Stimulated activated CD8-positive, alpha-beta memory T cell treated with anti-CD3 and anti-CD28 coated beads, Interleukin-7, amount 100 ng/mL, for 1 hour (primary cell): ENCODE measurements at places on chromosomes 1 and 21.

GRCh38 chr1:201741763-201742342 lies 87.1 kb upstream of the IPO9 start:
- no peak for DNase-seq

- no peak for DNase-seq
Observed at GRCh38 chr1:202531472-202531811, 178.8 kb downstream of the SYT2 start.

GRCh38 chr1:107359472-107360241 lies 218.8 kb downstream of the NTNG1 start:
- DNase-seq: no peak

- DNase-seq: no peak
Observed at GRCh38 chr1:157856538-157856937, 14.9 kb upstream of the CD5L start.

GRCh38 chr1:165492845-165493373 lies 48.0 kb upstream of the RXRG start:
- DNase-seq: no peak

DNA sequence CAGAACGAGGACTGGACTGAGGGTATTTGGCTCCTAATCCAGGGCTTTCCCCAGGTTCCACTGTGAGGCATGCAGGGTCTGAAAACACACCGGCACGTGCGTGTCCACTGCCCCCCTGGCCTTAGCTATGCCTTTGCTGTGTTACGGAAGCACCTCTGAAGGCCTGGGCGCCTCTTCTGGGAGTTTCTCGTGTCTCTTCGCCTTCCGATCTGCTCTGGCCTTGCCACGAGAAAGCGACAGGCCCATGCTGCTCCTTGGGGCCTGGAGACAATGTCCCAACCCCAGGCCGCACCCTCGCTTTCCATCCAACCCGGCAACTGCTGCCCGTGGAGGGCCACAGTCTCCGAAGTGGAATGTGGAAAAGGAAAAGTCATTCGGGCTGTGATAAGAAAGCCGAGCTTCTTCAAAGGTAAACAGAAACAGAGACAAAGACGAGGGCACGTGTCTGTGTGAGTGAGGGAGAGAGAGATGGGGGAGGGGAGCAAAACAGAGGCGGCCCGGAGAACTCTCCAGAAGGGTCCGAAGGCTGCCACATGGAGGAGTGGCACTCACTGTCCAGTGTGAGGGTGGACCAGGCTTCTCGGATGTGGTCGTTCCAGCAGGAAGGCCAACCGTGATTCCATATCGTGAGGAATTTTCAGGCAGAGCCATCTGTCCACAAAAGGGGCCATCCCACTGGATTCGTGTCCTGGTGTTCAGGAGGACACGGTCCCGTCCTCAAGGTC lies 3.4 kb upstream of the UMODL1 start:
- DNase-seq: no peak

DNA sequence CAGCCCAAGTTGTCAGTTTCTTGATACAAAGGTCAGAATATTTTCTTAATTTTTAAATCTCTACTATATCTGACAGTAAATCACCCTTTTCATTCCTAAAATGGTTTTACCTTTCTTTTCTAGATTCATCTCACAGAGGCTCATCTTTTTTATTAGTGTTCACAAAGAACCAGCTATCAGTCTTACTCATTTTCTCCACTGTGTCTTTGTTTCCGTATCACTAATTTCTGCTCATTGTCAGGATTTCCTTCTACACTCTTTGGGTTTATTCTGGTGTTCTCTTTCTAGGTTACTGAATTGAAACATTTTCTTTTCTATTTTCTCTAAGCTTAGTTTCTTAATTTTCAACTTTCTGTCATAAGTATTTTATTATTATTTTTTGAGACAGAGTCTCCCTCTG lies 8.7 kb downstream of the AGPAT3 start:
- DNase-seq: no peak

- no peak for DNase-seq
Observed at GRCh38 chr1:152919071-152919470, 10.7 kb downstream of the IVL start.

DNA sequence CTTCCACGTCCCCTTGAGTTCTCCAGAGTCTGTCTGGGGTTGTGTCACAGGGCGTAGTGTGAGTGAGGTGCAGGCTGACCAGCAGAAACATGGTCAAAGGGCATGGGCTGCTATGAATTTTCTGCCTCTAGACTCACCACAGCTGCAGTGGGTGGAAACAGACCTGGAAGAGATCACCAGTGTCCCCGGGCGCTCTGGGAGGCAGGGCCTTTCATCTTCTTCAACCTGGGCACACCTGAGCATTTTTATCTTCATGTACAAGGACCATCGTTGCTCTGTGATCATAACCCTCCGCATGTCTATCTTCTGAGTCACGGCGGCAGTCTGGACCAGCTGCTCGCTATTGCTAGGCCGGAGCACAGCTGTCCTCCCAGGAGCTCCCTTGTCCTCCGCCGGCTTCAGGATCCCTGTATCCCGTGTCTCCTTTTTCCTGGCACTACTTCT lies 29.6 kb downstream of the DEGS1 start:
- no peak for DNase-seq

- DNase-seq: no peak
Observed at GRCh38 chr1:209319057-209319432, 264.5 kb upstream of the CAMK1G start.

DNA sequence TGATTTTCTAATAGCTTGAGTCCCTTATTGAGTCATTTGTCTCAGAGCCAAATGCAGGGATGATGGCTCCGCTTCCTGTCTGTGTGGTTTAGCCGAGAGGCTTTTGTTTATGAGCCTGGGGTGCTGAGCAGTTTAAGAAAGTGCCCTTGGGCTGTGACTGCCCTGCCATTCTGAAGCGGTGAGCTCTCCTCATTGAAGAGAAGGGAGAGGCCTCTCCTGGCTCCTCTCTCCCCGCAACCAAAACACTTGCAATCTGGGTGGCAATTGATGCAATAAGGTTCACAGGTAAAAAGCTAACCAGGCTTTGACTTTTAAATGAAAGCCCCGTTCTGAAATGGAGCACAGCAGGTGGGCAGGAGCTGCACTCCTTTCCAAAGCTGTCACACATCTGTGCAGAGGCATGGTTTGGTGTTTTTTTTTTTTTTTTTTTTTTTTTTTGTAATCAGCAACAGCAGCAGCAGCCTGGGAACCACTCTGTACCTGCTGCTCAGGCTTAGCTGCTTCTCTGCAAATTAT lies 403.7 kb downstream of the SIPA1L2 start:
- no peak for DNase-seq

DNA sequence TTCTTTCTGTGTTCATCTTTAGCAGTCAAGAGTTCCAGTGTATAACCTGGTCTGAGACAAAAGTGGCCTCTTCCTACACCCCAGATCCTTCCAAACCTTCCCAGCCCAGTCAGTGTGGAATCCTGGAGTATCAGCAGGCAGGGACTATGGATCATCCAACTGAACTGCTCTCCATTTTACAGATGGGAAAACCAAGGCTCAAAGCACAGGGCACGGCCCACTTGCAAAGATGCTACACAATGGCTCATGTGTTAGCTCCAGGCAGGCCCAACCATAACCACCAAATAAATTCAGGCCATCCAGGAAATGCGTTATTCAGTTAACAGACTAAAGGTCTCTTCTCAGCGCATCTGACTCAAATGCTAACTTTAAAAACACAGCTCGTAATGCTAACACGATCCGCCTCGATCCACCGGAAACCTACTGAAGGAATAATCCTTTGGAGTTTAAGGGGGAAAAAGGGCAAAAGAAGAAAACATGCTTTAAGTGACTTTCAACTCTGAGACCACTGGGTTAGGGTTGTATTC lies 7.1 kb downstream of the GLIS1 start:
- no peak for DNase-seq

GRCh38 chr1:219927956-219928790 lies at the start of gene SLC30A10:
SLC30A10 (minus strand) TSS chr1:219928557; CDS start chr1:219928440, 117 bp downstream.
- no peak for DNase-seq

DNA sequence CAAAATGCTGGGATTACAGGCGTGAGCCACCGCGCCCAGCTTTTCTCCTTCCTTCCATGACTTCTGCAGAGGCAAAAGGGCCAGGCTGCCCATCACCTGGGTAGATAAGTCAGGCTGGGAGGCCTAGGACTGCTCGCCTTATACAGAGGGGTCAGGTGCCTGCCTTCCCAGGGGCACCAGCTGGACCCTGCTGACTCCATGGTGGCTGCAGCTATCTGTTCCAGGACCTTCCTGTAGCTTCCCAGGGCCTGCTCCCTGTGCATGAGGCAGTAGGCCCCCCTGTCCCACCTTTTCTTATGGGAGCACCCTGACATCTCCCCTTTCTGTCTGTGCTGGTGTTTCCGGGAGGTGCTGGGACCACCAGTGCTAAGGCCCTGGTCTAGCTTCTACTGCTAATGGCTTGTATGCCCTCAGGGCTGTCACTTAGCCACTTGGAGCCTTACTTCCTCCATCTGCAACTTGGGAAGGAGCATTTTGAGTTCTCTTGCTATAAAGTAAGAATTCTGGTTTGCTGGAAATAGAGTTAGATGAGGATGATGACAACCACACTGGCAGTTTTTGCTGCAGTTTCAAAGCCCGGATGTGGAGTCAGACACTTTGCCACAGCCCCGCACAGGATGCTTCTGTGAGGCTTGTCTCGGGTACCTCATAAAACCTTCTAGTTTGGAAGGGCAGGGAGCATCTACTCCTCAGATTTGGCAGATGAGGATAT lies 14.4 kb downstream of the SOX13 start:
- DNase-seq: no peak

- DNase-seq: no peak
Observed at GRCh38 chr1:174407665-174408064, 40.1 kb upstream of the GPR52 start.

DNA sequence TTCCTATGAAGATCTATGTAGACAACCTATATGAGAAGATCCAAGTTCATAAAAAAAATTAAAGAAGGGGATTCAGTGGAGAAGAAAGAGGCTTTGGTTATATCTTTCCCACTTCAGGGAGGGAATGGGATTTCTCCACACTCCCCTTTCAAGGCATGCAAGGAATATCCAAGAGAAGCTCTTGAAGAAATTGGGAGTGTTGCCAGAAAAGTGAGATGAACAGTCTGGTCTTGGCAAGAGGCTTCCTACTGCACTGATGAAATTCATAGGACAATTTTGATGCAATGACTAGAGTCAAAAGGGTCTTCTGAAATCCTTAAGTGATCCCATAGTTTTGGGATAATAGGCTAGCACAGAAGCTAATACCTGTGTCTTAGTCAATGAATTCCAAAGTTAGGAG lies 153.0 kb downstream of the KCTD3 start:
- no peak for DNase-seq

DNA sequence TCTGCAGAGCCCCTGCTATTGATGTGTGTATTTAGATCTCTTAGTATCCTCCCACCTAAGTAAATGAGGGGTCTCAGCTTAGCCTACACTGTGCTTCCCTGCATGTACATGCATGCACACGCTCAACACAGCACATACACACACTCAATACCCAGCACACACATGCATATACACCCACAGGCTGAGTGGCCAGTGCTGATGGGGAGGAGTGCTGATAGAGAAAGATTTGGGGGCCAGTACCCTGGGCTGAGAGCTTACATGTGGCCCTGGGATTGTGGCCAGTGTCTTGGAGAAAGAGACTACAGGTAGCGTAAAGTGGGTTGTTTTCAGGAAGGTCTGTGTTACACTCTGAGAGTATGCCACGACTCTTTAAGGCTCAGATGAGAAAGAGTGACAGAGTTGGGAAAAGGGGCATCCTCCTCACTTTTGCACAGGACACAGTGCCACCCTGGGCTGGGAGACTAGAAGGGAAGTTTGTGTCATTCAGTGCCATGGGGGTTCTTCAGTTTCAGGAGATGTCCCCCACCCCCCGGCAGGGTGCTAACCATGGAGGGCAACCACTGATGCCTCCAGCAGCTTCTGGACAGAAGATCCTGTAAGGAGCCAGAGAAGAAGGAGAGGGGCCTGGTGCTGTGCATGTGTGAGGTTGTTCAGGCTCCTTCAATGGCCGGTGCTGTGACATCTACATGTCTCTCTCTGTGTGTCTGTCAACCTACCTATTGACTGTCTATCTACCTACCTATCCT lies 166.8 kb downstream of the RHOU start:
- no peak for DNase-seq

GRCh38 chr21:29130270-29130969 lies at the start of gene MAP3K7CL:
MAP3K7CL (plus strand) TSS chr21:29130644; CDS start chr21:29133345, 2,701 bp downstream.
- DNase-seq: no peak

DNA sequence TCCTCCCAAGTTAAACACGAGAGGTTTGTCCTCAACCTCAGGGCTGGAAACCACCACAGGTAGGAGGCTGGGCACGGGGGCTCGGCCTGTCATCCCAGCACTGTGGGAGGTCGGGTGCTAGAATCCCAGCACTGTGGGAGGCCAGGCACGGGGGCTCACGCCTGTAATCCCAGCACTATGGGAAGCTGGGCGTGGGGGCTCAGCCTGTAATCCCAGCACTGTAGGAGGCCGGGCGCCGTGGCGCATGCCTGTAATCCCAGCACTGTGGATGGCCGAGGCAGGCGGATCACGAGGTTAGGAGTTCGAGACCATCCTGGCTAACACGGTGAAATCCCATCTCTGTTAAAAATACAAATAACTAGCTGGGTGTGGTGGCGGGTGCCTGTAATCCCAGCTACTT lies 6.7 kb upstream of the CDK11A start:
- DNase-seq: no peak

GRCh38 chr1:200901796-200902444 lies 7.2 kb downstream of the INAVA start:
- DNase-seq: no peak

DNA sequence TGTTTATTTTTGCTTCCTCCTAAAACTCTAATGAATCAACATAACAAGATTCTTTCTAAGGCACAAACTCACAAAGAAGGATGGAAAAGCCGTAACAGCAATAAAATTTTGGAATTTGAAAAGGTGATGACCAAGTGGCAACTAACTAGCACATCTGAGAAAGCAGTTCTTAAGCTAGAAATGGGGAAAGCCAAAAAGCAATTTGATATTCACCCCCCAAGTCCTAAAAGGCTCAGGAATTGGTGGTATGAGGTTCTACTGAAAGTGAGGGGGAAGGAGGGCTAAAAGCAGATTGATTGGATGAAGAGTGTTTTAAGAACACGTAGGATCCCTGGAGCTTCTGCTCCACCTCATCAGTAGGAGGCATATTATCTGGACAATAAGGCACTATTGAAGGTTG lies 43.4 kb upstream of the FBXO28 start:
- DNase-seq: no peak

GRCh38 chr1:209354111-209354839 lies 229.2 kb upstream of the CAMK1G start:
- DNase-seq: no peak

GRCh38 chr1:21020151-21020550 lies 156.5 kb downstream of the EIF4G3 start:
- no peak for DNase-seq

DNA sequence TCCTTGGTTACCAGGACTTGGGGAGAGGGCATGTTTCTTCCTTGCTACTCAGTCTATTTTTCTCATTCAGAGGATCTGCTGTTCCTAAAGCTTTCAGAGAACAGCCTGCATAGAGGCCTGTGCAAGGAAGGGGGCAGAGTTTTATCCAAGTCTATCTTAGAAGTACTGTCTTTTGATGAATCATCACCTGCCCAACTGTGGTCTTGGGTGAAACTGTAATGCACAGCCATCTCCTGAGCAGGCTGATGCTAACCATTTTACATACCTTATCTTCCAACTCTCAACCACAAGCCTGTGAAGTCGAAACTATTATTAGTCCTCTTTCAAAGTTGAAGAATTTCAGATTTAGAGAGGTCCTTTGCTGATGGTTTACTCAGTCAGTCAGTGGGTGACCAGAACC lies 368.0 kb downstream of the HHAT start:
- DNase-seq: no peak

GRCh38 chr1:58884706-58885661 lies 101.1 kb upstream of the JUN start:
- DNase-seq: no peak

- no peak for DNase-seq
Observed at GRCh38 chr1:241637046-241637590, 3.1 kb downstream of the CHML start.

- DNase-seq: no peak
Observed at GRCh38 chr1:205959789-205960188, 16.5 kb upstream of the SLC26A9 start.
